ENCODE measurements at places on chromosomes 13 and 19.

DNA sequence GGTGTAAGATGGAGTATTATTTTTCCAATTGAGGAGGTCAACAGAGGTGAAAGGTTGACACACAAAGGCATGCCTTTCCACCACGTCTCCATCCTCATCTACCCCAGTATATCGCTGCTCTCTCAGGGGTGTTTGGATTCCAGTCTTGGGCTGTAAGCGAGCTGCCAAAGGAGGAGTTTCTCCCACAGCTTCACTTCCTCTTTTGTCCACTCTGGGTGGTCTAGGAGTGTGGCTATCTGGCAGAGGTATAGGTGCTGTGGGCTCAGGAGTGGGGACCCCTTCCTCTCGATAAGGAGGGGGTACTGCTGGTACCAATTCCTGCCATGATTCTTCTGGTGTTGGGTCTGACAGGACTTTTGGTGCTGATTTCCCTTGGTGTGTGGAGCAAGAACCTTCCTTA, 39.4 kb downstream of the ZNF846 start:
- H3K4me1 ChIP-seq, result no peaks in the 10 kb centered on the region
- H3K27me3 ChIP-seq, result no peaks in the 10 kb centered on the region
- no peak overlapping the region for H3K4me3 ChIP-seq
- H3K27ac ChIP-seq, result no peak overlapping the region
- peaks cover 2% of the 10 kb centered on the region for H3K36me3 ChIP-seq
- no peak for DNase-seq

DNA sequence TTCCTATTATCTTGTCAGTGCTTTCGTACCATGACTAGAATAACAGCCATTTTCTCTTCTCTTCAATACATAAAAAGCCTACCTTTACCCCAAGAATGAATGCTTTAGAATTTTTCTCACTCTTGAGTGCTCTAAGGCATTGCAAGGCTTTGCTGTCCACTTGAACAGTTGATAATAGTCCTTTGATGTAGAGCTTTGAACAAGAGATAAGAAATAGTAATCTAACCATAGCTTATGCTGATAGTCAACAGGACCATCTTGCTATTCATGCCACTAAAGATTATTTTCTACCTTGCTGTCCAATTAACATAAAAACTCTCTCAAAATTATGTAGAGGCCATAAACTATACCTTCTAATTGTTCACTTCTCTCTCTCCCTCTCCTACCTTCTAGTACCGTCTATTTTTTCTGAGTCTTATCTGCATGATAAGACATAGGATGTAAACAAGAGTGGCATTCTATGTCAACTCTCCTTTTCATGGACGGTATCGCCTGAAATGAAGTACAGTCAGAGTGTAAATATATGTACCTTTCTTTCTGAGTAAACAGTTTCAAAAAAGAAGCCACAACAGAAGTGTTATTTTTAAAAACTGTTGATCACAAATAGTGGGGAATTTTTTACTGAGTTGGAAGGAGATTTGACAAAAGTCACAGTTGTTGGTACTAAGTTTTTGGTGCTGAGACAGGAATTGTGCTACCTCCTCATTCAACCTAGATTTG, 297.9 kb downstream of the NDFIP2 start:
- no peak overlapping the region for H3K27ac ChIP-seq
- no peaks in the 10 kb centered on the region for H3K27me3 ChIP-seq
- H3K36me3 ChIP-seq, result no peaks in the 10 kb centered on the region
- H3K4me1 ChIP-seq, result no peaks in the 10 kb centered on the region

- no peak overlapping the region for H3K27ac ChIP-seq
- no peaks in the 10 kb centered on the region for H3K36me3 ChIP-seq
- H3K4me3 ChIP-seq, result no peak overlapping the region
- H3K4me1 ChIP-seq, result no peaks in the 10 kb centered on the region
- H3K27me3 ChIP-seq, result no peaks in the 10 kb centered on the region
- no peak for DNase-seq
Observed at GRCh38 chr13:108807841-108808240, 178.4 kb downstream of the MYO16 start.

DNA sequence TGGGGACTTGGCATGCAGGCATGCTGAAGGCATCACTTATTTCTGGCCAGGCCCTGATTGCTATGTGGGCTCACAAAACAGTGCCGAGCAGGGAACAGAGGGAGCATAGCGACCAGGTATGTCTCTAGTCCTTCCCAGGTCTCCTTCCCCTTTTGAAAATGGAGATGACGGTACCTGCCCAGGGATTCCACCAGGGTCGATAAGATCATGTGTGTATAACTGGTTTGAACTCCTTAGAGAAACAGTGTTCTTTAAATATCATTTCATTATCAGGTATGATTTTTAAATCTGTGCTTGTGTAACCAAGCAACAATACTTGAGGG, 280.6 kb downstream of the FOXO1 start:
- no peak for DNase-seq
- H3K27me3 ChIP-seq, result no peaks in the 10 kb centered on the region
- no peak overlapping the region for H3K4me3 ChIP-seq
- peaks cover 4% of the 10 kb centered on the region for H3K36me3 ChIP-seq
- H3K4me1 ChIP-seq, result peaks cover 51% of the 10 kb centered on the region

DNA sequence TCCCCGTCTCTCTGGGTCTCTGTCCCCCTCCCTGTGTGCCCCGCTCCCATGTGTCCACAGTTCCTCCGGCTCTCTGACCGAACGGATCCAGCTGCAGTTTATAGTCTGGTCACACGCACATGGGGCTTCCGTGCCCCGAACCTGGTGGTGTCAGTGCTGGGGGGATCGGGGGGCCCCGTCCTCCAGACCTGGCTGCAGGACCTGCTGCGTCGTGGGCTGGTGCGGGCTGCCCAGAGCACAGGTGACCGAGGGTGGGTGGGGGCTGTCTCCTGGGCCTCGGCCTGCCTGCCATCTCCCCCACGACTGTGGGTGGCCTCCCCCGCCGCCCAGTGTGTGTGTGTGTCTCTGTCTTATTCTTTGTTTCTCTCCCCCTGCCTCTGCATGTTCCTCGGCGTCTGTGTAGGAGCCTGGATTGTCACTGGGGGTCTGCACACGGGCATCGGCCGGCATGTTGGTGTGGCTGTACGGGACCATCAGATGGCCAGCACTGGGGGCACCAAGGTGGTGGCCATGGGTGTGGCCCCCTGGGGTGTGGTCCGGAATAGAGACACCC, 10.3 kb downstream of the TRPM4 start:
- no peaks in the 10 kb centered on the region for H3K4me1 ChIP-seq
- no peak overlapping the region for H3K4me3 ChIP-seq
- H3K36me3 ChIP-seq, result no peaks in the 10 kb centered on the region
- no peaks in the 10 kb centered on the region for H3K27me3 ChIP-seq

GRCh38 chr19:16261584-16262368, 62.9 kb upstream of the KLF2 start:
- H3K27me3 ChIP-seq, result peaks cover 29% of the 10 kb centered on the region
- H3K36me3 ChIP-seq, result no peaks in the 10 kb centered on the region
- DNase-seq, result no peak
- H3K27ac ChIP-seq, result no peak overlapping the region
- peaks cover 47% of the 10 kb centered on the region for H3K4me1 ChIP-seq

GRCh38 chr13:91740756-91741155, 342.3 kb downstream of the GPC5 start:
- H3K36me3 ChIP-seq, result no peaks in the 10 kb centered on the region
- no peak for DNase-seq

DNA sequence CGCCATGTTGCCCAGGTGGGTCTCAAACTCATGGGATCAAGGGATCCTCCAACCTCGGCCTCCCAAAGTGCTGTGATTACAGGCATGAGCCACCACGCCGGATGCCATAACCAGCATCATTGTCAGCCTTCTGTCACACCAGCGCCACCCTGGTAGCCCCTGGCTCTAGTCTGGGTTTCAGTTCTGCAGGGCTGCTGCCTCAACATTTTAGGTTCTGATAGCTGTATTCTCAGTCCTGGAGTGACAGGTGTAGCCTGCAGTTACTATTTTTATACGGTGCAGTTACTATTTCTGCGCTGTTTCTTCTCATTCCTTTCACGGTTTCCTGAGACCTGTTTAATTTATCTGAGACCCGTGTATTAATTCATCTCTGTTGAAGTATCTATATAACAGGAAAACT, 57.1 kb downstream of the TRPM4 start:
- H3K4me1 ChIP-seq, result no peaks in the 10 kb centered on the region
- H3K4me3 ChIP-seq, result no peak overlapping the region
- no peak for DNase-seq

- DNase-seq, result no peak
- no peak overlapping the region for H3K27ac ChIP-seq
- H3K4me1 ChIP-seq, result peaks cover 14% of the 10 kb centered on the region
- H3K27me3 ChIP-seq, result no peaks in the 10 kb centered on the region
Observed at GRCh38 chr19:2429917-2430535, 2.6 kb upstream of the TIMM13 start.

GRCh38 chr13:29105779-29106178, 285.6 kb downstream of the MTUS2 start:
- H3K27ac ChIP-seq, result no peak overlapping the region
- DNase-seq, result no peak
- H3K27me3 ChIP-seq, result no peaks in the 10 kb centered on the region
- no peaks in the 10 kb centered on the region for H3K36me3 ChIP-seq
- H3K4me3 ChIP-seq, result no peak overlapping the region

DNA sequence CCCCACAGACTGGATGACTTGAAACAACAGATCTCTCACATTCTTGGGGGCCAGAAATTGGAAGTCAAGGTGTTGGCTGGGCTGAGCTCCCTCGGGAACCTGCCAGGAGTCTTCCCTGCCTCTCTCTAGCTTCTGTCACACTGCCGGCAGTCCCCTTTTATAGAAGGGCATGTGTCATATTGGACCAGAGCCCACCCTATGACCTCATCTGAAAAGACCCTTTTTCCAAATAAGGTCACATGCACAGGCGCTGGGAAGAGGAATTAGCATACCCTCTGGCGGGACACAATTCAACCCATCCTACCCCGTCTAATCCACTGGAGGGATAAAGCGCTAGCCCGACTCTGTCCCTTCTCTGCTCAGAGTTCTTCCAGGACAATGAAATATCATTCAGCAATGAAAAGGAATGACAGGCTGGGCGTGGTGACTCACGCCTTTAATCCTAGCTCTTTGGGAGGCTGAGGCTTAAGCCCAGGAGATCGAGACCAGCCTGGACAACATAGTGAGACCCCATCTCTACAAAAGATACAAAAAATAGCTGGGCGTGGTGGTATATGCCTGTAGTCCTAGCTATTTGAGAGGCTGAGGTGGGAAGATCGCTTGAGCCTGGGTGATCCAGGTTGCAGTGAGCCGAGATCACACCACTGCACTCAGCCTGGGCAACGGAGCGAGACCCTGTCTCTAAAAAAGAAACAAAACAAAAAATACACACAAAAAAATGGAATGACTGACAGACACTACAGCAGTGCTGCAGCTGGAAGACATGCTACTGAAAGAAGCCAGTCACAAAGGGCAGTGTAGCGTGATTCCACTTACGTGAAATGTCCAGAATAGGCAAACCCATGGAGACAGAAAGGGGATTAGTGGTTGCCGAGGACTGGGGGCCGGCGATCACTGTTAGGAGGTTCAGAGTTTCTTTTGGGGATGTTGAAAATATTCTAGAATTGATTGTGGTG, 28.5 kb downstream of the MEIS3 start:
- no peak overlapping the region for H3K4me3 ChIP-seq
- no peak for DNase-seq
- no peaks in the 10 kb centered on the region for H3K36me3 ChIP-seq
- H3K4me1 ChIP-seq, result peaks cover 6% of the 10 kb centered on the region
- no peak overlapping the region for H3K27ac ChIP-seq
- H3K27me3 ChIP-seq, result peaks cover 10% of the 10 kb centered on the region

- no peak for DNase-seq
- no peaks in the 10 kb centered on the region for H3K36me3 ChIP-seq
Observed at GRCh38 chr19:31906111-31906871, 439.1 kb upstream of the ZNF507 start.

GRCh38 chr13:42699912-42700311, 81.5 kb upstream of the FAM216B start:
- DNase-seq, result no peak
- H3K27ac ChIP-seq, result no peak overlapping the region
- no peaks in the 10 kb centered on the region for H3K36me3 ChIP-seq
- no peak overlapping the region for H3K4me3 ChIP-seq
- no peaks in the 10 kb centered on the region for H3K4me1 ChIP-seq

DNA sequence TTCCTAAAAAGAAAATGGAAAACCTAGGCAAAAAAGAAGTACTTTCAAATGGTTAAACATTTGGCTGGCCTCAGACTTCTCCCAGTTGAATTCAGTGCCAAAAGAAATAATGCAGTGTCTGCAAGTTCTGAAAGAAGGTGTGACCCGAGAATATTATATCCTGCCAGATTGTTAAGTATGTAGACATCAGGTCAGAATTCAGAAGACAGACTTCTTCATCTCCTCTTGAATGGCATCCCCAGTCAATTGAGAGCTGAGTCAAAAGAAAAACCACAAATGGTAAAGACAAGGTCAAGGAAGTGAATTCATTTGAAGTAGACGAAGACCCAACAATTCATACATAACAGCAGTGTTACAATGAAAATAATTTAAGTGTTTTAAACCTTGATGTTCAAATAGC, 194.5 kb downstream of the NBEA start:
- H3K36me3 ChIP-seq, result no peaks in the 10 kb centered on the region
- no peaks in the 10 kb centered on the region for H3K27me3 ChIP-seq
- no peak for DNase-seq
- no peak overlapping the region for H3K4me3 ChIP-seq

DNA sequence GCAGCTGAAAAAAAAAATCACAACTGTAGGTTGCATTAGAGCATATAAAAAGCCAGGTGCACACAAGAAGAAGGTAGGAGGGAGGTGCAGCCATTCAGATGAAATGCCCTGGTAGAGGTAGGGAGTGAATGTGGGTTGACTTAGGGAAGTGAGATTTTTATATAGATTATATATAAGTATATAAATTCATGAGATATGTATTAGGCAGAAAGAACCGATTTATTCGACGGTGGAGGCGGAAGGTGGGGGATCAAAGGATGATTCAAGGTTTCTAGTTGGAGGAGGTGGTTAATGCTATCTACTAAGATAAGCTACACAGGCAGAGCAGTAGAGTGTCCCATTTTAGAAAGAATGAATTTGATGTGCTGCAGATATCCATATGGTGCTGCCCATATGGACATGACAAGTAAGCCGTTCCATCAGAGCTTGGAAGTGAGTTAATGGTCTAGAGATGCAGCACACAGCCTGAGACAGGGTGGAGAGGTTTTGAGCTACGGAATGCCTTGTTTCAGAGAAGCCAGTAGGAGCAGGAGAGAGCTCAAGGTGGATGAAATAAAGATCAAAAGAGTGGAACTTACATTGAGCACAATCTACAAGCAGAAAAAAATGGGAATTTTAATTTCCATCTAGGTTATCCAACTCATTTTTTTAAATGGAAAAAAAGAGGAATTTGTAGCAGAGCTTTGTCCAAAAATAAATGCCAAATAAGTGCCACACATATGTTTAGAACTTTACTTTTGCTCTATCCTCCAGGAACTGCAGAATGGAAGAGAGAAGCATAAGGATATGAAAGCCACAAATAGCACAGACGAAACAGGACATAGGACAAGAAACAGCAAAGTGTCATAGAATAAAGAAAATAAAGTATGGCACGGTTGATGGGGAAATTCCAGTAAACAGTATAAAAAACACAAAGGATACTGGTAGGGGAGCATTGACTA, 177.3 kb downstream of the PCDH9 start:
- peaks cover 8% of the 10 kb centered on the region for H3K4me1 ChIP-seq
- no peaks in the 10 kb centered on the region for H3K36me3 ChIP-seq
- no peaks in the 10 kb centered on the region for H3K27me3 ChIP-seq
- DNase-seq, result no peak
- no peak overlapping the region for H3K4me3 ChIP-seq

Measured in activated T-cell treated with anti-CD3 and anti-CD28 coated beads, Interleukin-2, amount 50 U/mL, for 72 hours (primary cell).